Stimulated activated CD8-positive, alpha-beta memory T cell treated with anti-CD3 and anti-CD28 coated beads, Interleukin-15, amount 100 ng/mL, for 4 hours (primary cell): ENCODE measurements at places on chromosomes 6 and 20.

DNA sequence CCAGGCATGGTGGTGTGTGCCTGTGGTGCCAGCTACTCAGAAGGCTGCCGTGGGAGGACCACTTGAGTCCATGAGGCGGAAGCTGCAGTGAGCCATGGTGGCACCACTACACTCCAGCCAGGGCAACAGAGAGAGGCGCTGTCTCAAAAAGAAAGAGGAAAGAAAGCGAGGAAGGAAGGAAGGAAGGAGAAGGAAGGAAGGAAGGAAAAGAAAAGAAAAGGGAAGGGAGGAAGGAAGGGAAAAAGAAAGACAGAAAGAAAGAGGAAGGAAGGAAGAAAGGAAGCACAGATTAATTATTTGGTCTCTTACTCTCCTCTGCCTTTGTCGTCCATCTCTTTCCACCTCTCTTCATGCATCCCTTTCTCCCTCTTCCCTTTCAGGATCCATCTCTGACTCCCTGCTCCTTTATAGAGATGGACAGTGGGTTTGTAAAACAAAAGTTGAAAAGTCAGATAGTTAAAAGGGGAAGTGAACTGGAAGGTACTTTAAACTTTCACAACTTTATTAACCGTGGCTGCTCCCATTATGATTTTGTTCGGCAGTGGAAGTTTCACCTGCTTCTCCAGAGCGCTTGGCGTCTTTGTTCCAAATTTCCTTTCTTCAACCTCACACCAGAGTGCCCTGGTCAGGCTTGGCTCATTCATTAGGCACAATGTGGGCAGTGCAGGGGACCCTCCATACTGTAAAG, 1.5 kb downstream of the HLA-DQA1 start:
- no peak for DNase-seq

DNA sequence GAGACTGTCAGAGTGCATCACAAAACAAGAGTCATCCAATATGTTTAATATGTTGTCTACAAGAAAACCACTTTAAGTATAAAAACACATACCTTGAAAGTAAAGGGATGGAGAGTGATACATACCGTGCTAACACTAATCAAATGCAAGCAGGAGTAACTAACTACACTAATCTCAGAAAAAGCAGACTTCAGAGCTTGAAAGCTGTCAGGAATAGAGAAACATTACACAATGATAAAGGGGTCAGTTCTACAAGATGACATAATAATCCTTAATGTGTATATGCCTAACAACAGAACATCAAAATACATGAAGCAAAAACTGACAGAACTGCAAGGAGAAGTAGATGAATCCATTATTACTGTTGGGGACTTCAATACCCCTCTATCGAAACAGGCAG, 59.7 kb upstream of the SMIM29 start:
- DNase-seq: no peak

DNA sequence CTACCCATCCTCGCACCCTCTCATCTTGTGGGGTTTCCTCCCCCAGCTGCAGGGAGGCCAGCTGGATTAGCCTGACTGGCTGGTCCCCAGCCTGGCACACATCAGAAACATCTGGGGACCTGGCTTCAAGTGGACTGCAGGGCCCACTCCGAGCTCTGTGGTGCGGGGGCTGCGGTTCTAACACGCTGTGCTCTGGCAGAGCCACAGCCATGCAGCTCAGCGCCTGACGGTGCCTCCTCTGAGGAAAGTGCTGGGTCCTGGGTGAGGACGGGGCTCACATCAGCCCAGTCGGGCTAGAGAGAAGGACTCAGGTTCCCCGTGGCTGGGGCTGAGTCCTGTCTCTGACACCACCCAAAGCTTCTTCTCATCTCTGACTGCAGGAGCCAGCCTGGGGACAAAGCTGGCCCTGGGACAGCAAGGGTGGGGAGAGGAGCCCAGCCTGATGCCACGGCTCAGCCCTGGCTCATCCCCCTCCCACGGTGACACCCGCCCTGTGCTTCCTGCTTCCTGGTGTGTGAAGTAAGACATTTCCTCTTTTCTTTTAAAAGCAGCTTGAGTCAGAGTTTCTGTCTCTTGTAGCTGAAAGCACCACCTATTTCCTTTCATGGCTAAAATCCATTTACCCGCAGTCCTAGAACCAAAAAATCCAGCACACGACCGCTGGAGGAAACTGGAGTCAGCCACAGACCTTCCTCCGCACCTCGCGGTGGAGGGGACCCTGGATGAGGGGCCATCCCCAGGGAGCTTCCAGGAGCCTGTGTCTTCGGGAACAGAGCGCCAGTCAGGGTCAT, 127.4 kb upstream of the AFDN start:
- DNase-seq: peak; percentile 35

DNA sequence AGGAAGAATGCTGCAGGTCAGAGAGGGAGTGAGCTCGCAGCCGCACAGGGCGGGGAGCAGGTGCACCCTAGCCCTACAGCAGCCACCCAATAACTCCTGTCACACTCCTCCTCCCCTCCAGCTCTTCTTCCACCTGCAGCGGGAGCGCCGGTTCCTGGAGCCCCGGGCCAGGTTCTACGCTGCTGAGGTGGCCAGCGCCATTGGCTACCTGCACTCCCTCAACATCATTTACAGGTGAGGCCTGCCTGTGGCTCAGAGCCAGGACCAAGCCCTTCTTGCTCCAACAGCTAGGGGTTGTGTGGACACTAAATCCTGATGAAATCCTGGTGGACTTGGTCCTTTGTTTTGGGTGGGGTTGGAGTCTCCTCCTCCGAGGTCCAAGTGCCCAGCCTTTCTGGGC, 11.7 kb downstream of the SGK2 start:
- DNase-seq: no peak

DNA sequence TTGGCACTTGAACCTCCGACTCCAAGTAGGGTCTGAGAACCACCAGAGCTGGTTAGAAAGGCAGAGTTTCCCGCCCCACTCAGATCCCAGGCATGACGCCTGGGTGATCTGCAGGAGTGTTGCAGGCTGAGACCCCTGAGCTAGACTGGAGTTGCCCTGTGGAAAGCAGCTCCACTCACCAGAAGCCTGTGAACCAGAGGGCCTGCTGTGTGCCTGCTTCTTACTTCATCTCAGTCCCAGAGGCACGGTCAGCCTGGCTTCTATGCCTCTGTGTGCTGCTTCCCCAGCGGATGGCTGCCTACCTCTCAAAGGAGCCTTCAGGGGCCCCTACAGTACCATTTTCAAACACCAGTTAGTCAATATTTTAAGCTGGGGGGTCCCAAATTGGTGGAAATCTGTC, 15.6 kb upstream of the CCN6 start:
- no peak for DNase-seq

GRCh38 chr20:33042430-33042829, 11.0 kb downstream of the BPIFB6 start:
- DNase-seq: no peak

DNA sequence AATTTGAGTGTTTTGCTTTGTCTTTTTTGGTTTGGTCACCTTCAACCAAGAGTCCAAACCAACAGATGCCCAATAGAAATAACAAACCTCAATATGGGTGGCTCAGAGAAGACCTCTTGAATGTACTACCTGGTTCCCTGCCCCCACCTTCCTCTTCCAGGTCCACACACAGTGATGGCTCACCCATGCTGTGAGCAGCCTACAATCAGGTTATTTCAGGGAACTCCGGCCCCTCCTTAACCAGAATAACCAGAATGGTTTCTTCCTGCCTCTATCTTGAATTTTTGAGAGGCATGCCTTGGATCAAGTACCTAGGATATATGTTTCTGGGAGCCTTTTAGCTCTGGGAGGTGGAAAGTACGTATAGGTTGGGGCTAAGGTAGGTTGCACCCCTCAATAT, 327.1 kb upstream of the PRDM1 start:
- no peak for DNase-seq

GRCh38 chr6:1057490-1058135, 254.3 kb upstream of the FOXQ1 start:
- DNase-seq: no peak

GRCh38 chr6:38349795-38350194, 289.9 kb downstream of the BTBD9 start:
- no peak for DNase-seq

DNA sequence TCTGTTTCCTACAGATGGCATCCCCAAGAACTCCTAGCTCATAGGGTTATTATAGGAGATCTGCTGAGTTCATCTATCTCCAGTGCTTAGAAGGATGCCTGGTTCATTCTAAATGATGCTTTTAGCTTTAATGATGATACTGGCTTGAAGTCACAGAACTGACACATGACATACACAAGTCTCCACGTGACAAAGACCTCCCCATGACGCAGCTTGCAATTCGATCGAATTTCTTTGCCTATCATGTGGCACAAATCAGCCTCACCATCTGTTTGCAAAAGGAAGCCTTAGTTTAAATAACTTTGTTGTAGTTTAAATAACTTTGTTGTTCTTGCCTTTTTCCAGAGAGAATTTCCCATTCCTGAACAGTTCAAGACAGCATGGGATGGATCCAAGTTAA, 44.1 kb upstream of the FAM8A1 start:
- DNase-seq: no peak

DNA sequence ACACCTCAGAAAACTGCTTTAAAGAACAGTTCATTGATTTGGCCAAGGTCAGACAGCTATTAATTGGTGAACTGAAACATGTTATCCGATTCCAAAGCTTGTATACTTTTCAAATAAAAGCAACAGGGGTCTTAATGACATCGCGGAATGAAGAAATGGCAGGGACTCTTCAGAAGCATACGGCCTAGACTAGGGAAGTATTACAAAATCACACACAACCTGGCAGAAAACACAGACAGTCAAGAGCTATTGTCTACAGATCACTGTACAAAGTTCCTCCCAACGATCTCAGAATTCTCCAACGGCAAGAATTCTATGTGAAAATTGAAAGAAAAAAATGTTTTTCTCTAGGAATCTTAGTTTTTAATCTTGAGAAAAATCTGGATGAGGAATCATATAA, 105.5 kb downstream of the PTPRK start:
- DNase-seq: no peak

DNA sequence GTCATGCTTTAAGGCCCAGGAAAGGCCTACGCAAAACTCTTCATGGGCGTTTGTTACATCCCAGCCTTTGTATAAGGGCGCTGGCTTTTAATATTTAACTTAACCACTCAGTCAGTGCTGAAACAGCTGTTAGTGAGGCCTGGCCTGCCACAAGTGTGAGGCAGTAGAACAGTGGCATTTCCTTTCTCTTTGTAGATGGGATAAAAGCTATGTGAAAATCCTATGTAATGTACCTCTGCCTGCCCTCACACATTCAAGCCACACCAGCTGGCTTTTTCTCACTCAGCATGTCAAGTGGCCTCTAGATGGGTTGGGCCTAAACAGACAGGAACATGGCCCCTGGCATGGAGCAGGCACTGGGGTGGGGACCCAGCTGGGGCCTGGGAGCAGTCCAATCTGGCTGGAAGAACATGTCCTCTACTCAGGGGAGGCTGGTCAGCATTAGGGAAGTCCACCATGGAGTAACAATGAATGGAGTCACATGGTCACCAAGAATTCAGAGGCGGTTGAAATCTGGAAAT, 20.7 kb downstream of the CGA start:
- no peak for DNase-seq

- DNase-seq: no peak
Measured at GRCh38 chr6:159217595-159218275, 48.5 kb downstream of the FNDC1 start.

DNA sequence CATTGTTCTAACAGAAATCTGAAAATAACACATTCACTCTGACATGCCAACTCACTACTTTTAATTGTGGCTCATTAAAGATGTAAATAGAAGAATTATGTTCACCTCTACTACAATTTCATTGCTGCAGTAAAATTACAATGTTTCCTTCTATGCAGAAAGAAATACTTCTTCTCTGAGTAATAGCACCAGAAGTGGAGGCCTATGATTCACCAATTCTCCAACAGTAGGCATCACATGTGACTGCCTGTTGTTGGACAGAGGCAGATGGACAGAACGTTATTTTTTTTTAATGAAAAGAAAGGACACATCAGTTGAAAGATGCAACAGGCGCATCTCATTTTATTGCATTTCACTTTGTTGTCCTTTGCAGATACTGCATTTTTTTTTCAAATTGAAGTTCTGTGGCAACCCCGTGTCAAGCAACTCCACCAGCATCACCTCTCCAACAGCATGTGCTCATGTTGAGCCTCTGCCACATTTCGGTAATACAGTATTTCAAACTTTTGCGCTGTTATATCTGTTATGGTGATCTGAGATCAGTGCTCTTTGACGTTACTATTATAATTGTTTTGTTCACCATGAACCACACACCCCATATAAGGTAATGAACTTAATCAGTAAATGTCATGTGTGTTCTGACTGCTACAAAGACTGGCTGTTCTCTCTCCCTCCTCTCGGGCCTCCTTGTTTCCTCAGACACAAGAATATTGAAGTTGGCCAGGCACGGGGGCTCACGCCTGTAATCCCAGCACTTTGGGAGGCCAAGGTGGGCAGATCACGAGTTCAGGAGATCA, 121.4 kb downstream of the ATXN1 start:
- DNase-seq: no peak

- peak; percentile 23 for DNase-seq
Measured at GRCh38 chr6:85641897-85642773, 551 bp downstream of the SYNCRIP start.

DNA sequence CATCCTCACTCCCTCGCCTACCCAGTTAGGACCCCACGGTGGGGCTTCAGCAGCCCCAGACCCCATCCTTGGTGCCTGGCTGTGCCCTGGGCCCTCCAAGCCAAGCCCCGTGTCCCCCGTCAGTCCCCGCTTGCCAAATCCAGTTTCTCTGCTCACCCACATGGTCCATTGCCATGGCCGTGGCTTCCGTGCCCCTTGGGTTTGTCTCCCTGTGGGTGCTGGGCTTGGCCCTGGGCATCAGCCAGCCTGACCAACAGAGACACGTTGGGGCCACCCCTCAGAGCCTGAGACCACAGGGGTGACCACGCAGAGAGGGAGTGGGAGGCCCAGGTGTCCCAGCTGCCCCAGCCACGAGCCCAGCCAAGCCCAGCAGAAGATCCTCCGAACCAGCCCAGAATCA, 7.7 kb downstream of the SS18L1 start:
- DNase-seq: no peak

GRCh38 chr6:18216411-18216810, 47.9 kb downstream of the DEK start:
- no peak for DNase-seq

- no peak for DNase-seq
Measured at GRCh38 chr20:59193325-59193724, 29.7 kb downstream of the ZNF831 start.

- no peak for DNase-seq
Measured at GRCh38 chr6:106186172-106186571, 100.0 kb downstream of the PRDM1 start.

GRCh38 chr6:29938746-29939508, 3.4 kb upstream of the HLA-A start:
- no peak for DNase-seq

DNA sequence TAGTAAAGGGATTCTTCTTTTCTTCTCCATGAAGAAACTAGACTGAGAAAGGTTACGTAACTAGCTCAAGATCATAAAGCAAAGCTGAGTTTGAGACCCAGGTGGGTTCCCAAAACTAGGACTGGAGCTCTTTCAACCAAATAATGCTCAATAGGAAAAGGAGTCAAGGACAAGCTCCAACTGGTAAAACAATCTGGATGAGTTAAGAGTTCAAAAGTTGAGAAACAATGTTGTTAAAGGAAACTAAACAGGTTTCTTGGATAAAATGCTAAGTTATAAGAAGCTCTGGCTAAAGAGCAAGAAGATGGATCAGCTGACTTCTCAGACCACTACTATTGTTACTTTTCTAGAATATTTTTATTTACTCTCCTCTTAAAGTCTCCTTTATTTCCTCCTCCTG, 137.3 kb downstream of the MMS22L start:
- DNase-seq: no peak
